ENCODE measurements at places on chromosomes 4 and X.
A peak's percentile ranks its signal among the peaks of the same experiment; 100 is the strongest.

GRCh38 chrX:4935401-4935800 is 1222.0 kb upstream of the PRKX start:
- DNase-seq: no peak

DNA sequence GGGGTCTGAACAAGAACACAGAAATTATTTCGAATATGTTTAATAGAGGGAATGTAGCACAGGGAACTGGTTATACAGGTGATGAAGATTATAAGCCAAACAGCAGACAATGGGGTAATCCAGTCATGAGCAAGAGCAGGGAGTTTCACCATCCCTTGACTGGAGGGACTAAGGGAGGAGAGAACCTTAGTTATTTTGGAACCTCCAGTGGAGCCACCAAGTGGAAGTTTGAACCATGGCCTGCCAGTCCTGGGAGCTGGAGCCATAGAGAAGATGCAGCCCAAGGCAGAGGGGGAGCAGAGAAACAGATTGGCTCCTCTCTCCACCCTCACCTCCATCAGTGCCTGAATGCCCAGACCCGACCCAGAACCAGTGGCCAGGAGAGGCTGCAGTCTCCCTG is 264.6 kb upstream of the RASGEF1B start:
- DNase-seq: no peak

DNA sequence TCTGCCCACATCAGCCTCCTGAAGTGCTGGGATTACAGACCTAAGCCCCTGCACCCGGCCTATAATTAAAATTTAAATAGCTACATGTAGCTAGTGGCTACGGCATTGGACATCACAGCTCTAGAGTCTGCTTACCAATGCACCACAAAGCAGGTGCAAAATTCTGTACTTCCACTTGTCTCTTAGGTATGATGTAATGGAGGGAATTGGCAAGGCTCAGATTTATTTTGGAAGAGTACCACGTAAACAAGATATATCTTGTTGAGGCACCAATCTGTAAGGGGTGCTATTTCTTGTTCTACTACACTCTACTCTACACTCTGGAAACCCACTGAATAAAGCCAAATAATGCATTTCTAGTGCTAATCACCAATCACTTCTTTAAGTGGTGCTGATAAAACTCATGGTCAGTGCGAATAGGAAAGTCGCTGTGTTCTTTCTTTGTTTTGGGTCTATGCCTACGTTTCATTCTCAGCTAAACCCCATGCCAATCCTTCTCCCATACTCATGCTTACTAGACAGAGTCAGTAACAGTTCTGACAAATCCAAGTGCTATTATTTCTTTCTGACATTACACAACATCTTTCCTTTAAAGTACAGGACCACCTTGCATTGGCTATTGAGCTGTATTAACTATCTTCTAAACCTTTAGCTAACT is 92.3 kb downstream of the GC start:
- DNase-seq: no peak

- no peak for DNase-seq
Observed at GRCh38 chrX:4253092-4253491, 539.6 kb upstream of the PRKX start.

DNA sequence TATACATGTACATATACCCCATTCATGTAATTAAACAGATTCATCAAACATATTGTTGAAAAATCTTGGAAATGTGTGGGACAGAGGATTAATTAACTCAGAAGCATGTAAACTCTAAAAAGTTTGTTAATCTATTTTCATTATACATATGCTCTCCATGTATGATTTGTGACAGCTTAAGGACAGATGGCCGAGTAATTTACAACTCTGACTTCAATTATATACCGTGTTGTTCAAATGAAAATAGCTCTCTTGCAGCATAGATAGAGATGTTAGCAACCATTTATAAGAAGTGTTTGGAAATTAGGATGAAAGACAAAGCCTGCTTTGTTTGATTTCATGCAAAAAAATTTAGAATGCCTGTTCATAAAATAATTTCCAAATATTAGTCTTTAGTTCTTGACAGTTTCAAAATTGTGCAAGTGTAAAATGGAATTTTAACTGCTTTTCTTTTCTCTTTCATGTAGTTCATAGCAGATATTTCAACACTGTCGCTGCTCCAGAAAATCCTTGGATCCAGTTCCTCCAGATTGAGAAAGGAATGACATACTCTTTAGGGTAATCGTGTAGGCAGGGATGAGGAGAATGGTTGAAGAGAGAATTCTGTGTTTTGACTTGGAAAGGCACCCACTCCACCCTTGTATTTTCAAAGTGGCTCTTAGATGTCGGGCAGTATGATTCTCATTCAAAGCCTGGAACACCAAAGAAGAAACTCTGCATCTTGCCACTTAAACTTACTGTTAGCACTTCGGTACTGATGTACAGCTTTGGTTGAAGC is 23.1 kb downstream of the AFF2 start:
- no peak for DNase-seq

GRCh38 chrX:69031181-69031580 is 134.1 kb downstream of the PJA1 start:
- no peak for DNase-seq

GRCh38 chr4:81152839-81153713 is 61.9 kb downstream of the PRKG2 start:
- no peak for DNase-seq

GRCh38 chr4:8427262-8427661 is 13.3 kb downstream of the ACOX3 start:
- no peak for DNase-seq

GRCh38 chrX:136159611-136160025 is 12.3 kb downstream of the FHL1 start:
- no peak for DNase-seq

DNA sequence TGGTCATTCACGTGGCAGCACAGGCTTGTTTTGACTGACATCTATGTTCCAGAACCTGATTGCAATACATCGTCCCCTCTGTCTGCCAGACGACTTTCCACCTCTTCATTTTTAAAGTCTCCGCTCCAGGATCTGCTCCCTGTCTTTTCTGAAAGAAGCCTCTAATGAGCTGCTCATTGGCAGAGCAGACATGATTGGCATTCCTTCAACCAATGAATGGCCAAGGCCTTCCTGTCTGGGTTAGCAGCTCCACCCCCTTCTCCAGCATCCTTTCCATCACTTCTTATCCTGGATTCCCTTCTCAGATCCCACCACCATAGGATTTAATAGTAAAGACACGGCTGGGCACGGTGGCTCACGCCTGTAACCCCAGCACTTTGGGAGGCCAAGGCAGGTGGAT is 202.7 kb upstream of the KLF3 start:
- no peak for DNase-seq

DNA sequence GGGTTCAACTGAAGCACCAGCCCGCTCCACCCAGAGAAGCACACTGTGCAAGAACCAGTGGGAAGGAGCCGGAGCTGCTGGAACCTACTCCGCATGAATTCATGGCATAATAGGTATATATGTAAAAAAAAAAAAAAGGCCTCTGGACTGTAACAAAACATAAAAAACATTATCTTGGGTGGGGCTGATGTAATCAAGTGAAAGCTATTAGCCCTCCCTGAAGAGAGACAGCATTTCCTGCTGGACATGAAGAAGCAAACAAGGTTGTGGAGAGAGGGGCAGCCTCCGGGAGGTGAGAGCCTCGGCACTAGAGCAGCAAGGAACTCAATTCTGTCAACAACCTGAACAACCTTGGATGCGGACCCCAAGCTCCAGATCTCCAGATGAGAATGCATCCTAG is 50.7 kb downstream of the PLAC1 start:
- no peak for DNase-seq

- DNase-seq: no peak
Observed at GRCh38 chrX:50430917-50431575, 39.6 kb downstream of the DGKK start.

DNA sequence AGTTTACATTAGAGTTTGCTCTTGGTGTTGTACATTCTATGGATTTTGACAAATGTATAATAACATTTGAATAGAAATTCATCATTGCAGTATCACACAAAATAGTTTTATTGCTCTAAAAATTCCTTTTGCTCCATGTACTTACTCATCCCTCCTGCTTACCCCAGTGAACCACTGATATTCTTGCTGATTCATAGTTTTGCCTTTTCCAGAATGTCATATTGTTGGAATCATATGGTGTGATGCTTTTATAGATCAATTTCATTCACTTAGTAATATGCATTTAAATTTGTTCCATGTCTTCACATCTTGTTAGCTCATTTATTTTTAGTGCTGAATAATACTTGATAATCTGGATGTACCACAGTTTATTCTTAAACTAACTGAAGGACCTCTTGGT is 1593.2 kb downstream of the C4orf33 start:
- no peak for DNase-seq

DNA sequence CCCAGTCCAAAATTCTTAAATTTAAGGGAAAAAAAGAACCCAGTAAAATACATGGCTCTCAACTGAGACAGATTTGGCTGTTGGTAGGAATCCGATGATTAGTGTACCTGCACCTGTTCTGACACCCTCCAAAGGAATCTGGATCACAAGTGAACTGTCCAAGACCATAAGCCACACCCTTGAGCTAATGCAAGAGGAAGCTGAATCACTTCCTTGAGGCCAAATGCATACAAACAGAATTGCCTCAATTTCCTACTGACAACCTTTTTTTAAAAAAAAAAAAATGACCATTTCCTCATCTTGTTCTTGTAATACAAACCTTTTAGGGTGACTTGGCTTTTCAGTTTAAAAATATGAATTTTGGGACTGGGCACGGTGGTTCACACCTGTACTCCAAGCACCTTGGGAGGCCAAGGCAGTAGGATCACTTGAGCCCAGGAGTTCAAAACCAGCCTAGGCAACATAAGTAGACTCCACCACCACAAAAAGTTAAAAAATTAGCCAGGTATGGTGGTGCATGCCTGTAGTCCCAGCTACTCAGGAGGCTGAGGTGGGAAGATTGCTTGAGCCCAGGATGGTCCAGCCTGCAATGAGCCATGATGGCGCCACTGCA is 10.7 kb upstream of the FBXL5 start:
- DNase-seq: no peak

- peak; percentile 57 for DNase-seq
Observed at GRCh38 chr4:186932631-186933187, 209.1 kb upstream of the FAT1 start.

DNA sequence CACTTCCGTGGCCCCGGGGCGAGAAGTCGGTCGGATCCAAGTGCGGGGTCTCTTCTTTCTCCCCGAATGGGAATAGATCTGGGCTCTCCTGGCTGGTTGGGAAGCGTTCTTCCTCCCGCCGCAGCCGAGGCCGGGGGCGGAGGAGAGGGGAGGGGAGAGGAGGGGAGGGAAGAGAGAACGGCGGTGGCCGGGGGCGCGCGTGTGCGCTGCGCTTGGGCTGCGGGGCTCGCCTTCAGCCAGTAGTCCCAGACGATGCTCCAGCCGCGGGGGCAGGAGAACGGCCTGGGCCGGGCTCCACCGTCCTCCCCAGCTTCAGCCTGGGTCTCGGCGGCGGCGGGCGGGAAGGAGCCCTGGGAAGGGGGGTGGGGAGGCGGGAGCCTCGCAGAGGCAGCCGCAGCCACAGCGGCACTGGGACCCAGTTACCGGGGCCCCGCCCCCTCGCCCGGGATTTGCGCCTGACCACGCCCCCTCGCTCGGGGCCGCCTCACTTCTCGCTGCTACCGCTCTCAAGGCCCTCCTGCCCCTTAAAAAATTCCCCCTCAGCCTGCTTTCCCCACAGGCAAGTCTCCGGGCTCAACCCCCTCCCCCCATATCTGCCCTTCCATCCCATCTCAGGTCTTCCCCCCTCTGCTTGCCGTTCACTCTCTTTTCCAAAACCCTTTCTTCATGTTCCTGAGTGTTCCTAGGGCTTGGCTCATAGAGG is at the start of gene FGD1:
TSS of gene FGD1 (minus strand) at position 421 of the 703 bp plus-strand sequence. CDS start 802 bp downstream, outside the sequence.
- DNase-seq: peak; percentile 18

DNA sequence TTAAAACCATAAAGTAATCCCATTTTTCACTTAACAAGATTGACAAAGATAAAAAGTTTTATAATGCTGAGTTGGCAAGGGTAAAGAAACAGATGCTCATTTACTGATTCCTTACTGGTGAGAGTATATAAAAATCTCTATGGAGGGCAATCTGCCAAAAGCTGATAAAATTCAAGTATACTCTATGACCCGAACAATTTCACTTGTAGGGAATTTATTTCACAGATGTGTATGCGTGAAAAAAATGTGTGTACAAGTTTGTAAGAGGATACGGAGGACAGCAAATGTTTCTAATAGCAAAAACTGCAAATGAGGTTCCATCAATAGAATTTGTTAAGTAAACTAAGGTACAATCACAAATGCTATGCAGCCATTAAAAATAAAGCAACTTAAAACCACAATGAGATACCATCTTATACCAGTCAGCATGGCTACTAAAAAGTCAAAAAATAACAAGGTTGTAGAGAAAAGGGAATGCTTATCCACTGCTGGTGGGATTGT is 23.4 kb downstream of the DHX15 start:
- DNase-seq: no peak

- no peak for DNase-seq
Observed at GRCh38 chr4:156762851-156763250, 208.7 kb downstream of the PDGFC start.

DNA sequence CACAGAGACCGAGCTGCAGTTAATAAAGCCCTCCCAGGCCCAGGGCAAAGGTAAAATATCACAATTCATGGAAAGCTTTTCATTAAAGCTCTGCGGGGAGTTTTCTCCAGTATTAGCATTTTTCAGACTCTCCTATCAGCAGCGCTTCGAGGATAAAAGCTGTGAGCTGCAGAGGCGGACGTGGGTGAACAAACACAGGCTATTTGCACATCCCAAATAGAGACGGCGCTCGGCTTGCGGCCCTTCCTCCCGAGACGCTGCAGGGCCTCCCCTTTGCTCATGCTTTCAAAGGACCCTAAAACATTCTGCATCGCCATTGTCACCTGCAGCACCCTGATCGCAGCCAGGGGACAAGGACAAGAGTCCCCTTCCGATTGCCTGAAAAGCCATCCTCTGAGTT is 97.3 kb downstream of the SORCS2 start:
- no peak for DNase-seq

DNA sequence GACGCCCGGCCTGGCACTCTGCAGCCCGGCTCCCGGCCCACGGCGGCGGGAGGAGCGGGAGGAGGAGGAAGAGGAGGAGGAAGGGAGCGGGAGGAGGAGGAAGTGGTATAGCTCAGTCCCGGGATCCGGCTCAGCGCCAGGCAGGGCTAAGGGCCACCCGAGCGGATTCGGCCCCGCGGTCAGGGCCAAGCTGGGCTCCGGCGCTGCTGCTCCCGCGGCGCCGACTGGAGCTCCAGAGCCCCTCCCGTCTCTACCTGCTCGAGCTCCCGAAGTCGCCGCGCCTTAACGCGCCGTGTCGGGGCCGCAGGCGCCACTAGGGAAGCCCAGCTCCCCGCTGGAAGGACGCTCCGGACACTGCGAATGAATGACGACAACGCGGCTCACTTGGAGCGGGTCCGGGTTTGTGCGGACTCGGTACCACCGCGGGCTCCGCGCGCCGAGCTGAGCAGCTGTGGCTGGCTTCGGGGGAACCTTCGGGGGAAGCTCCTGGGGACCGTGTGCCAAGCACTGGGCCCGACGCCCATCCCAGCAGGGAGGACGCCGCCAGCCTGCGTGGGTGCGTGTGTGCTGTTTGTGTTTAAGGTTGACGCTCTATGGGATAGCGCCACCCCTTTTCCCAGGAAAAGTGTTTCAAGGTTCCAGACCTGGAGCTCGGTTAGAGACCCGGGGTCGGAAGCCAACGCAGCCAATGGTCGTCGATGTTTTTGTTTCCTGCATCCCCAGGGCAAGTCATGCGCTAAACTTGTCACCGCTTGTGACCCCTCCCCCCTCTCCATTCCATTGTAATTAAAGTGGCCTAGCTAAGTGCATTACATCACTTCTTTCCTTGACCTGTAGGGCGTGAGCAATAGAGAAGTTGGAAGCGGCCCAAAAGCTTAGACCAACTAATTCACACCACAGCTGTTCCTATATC is at the start of gene TBC1D9:
TSS of gene TBC1D9 (minus strand) at position 67 of the 913 bp plus-strand sequence. CDS start 340 bp downstream, outside the sequence.
- DNase-seq: no peak
